Suprapubic skin (tissue), 4 donors: ENCODE measurements at places on chromosomes 5 and 9. TPM values are rescaled to one million over a fixed set of nuclear protein-coding genes. Genes with fewer than 3 reads are reported as not detected.

MLANA gene
- 46.7 TPM for total RNA-seq

EQTN gene
- total RNA-seq: 0.97 TPM

FAM169A gene
- total RNA-seq: 0.15 TPM

ENTPD8 gene
- total RNA-seq: not detected

FGF18 gene
- 0.47 TPM for total RNA-seq

WDR38 gene
- total RNA-seq: not detected

GRCh38 chr5:176173647-176174046 is 64.6 kb upstream of the SIMC1 start:
- no peak for DNase-seq

DNA sequence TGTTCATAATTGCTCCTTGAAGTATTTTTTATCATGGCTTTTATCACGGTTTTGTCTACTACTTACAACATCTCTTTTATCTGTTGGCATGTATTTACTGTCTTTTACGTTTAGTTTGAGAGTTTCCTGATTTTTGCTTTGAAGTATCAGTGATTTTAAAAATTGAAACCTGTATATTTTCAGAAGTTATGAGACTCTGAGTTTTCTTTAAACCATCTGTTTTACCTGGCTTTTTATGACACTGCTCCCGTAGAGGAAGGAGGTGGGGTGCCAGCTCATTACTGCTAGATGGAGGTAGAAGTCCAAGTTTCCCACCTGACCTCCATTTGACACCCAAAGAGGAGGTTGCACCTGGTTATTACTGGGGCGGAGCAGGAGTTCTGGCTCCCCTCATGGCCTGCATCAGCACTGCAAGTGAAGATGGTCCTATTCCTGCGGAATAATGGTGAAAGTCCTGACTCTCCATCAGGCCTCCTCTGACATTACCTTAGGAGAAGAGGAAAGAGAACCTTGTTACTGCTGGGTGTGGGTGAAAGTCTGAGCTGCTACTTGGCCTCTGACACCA is 10.0 kb upstream of the ZNF131 start:
- no peak for DNase-seq

DNA sequence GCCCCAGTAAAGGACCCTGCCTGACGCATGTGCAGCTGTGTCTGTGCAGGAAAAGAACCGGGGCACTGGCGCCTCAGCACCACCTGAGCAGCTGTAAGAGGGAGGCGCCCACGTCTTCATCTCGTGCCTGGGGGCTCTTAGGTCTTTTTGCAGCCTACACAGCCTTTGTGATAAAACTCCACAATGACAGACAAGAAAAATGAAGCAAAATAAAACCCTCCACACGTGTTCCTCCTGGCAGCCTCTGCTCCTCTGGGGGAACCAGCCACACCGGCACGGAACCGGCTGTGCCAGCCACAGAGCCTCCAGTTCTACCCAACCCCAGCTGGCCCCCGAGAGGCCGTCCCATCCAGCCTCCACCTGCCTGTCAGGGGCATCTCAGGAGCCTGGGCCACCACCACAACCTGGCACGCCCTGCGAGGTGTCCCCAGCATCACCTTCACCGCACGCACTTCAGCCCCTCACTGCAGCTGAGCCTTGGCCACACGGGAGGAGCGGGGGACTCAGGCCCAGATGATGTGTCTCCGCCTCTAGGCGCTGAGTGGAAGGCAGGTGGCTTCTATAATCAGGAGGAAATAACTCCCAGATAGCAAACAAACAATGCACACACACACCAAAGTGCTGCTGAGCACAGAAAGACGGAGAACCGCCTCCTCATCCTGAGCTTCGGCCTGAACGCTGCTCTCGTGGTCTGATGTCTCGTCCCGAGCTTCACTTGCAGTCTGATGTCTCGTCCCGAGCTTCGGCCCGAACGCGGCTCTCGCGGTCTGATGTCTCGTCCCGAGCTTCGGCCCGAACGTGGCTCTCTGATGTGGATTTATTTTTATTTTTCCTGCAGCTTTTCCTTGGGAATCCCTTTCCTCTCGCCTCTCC is 28.6 kb upstream of the NSMF start:
- no peak for DNase-seq

GRCh38 chr9:121262423-121262822 is 5.5 kb upstream of the GSN start:
- DNase-seq: no peak

DNA sequence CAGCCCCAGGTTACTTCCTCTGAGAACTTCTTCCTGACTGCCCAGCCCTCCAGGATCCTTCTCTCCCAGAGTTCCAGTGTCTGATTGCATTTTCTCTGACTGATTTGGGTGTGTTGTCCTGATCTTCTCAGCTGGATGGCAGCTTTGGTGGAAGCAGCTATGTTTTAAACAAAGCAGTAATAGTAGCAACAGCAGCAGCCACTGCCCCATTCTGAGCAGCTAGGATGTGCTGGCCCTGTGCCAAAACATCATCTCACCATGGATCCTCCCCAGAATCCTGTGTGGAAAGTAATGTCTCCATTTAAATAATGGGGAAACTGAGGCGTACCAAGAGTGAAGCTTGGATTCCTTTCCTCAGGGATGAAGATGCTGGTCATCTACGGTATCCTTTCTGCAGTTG is 46.4 kb upstream of the PSD2 start:
- DNase-seq: no peak

DNA sequence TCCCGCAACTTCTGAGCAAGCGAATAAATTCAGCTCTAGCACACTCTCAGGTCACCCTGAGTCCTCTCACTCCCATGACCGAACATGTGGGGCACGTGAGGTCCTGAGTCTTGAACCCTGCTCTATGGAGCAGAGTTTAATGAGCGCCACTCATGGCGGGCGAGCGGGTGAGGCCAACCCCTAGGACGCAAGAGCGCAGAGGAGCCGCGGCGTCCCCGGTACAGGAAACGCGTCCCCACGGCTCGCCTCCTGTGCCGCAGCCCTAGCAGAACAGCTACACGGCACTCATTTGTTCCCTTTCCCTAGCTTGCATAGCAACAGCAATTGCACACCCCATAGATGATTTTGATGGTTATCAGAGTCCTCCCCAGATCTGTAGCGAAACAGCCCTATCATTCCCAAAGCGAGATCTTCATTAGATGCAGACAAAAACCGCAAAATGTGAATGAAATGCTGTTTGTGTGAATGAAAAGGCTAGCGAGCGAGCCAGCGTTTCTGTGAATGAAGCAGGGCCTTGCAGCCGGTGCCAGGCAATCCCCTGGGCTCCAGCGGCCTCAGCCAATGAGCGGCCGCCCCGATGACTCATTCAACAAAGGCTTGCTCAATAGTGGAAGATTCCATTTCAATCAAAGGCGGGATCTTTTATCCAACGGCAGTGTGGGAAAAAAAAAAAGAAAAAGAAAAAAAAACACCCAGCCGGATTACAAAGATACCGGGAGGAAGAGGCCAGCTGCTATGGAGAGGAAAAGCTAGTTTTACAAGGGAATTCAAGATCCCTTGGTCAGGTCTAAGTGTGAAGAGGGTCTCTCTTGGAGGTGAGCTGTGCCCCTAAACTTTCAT is 1.5 kb upstream of the SHC3 start:
- DNase-seq: peak; percentile 93
